Stimulated activated CD8-positive, alpha-beta memory T cell treated with anti-CD3 and anti-CD28 coated beads, Interleukin-2, amount 100 ng/mL, for 1 hour (primary cell): ENCODE measurements at places on chromosomes 13 and 19.

DNA sequence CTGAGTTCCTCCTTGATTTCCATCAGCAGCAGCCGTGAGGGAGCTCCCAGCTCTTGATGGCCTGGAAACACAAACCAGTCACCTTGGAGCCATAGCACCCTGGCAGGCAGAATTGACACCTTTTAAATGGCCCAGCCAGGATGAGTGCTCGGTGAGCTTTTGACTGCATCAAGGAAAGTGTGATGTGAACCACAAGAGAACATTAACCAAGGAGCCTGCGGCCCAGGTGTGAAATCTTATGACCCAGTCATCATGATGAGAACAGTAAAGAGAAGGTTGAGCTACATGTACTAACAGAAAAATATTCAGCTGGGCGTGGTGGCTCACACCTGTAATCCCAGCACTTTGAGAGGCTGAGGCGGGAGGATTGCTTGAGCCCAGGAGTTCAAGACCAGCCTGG is 22.8 kb downstream of the SUGP2 start:
- no peak for DNase-seq

DNA sequence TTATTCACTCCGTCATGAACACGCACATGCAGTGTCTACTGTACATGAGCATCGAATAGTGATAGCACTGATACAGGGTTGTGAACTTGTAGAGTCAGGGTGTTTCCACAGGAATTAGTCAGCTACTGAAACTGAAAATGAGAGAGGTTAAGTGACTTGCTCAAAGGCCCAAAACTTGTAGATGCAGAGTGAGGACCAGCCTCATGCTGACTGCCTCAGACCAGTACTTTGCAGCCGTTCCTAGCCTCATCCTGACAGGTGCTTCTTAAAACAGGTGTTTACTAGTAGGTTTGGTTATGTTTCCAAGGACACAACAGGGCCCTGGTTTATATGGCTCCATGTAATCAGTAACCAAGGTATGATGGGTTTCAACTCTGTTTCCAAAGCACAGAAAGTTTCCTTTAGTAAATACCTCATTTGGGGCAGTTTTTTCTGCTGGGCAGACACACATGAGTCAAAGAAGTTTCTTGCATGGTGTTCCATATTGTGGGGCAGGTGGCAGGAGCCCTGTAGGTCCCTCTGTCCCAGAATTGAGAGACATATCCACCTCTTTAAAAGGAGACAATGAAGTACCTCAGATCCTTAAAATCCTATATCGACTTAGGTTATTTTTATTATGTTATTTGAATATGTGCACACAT is 16.0 kb downstream of the FGF9 start:
- no peak for DNase-seq

DNA sequence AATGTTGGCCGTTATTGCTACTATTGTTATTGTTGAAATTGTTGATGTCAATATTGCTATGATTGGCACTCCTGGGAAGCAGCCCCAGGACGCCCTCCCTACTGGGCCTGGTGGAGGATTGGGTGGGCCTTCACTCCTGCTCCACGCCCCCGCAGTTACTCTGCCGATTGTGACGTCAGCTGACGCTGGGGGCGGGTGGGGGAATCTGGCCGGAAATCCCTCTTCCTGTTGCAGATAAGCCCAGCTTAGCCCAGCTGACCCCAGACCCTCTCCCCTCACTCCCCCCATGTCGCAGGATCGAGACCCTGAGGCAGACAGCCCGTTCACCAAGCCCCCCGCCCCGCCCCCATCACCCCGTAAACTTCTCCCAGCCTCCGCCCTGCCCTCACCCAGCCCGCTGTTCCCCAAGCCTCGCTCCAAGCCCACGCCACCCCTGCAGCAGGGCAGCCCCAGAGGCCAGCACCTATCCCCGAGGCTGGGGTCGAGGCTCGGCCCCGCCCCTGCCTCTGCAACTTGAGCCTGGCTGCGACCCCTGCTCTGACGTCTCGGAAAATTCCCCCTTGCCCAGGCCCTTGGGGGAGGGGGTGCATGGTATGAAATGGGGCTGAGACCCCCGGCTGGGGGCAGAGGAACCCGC is at the start of gene ETV2:
TSS of gene ETV2 (plus strand) at position 231 of the 637 bp plus-strand sequence. CDS start 716 bp downstream, outside the sequence.
- DNase-seq = no peak

DNA sequence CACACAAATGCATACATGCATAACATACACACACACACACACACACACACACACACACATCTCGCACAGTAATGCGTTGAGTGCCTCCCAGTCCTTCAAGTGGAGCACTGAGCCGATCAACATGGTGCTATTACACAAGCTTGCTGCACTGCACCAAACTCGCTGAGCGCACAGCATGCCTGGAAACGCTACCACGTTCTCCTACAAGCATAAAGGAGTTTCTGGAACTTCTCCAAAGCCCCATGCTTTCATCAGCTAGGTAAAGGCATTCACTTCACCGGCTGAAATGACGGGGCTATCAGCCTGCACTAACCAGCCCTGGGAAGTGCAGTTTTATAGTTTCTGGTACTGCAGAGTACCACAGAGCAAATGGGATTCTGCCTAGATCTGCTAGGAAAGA is 92.7 kb downstream of the FGF14 start:
- no peak for DNase-seq

DNA sequence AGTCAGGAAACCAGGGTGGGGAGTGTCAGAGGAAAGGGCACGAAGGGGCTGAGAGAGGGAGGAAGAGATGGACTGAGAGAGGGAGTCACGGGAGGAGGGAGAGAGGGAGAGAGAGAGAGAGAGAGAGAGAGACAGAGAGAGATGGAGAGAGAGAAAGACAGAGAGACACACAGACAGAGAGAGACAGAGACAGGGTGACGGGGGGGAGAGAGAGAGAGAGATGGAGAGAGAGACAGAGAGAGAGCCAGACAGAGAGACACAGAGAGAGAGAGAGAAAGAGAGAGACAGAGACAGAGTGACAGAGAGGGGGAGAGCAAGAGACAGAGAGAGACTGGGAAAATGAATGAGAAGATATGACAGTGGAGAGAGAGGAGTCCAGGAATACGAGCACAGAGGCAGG is 494 bp upstream of the KLK14 start:
- no peak for DNase-seq
